GM04503 (cell line): ENCODE measurements at places on chromosomes 6 and 20.

DNA sequence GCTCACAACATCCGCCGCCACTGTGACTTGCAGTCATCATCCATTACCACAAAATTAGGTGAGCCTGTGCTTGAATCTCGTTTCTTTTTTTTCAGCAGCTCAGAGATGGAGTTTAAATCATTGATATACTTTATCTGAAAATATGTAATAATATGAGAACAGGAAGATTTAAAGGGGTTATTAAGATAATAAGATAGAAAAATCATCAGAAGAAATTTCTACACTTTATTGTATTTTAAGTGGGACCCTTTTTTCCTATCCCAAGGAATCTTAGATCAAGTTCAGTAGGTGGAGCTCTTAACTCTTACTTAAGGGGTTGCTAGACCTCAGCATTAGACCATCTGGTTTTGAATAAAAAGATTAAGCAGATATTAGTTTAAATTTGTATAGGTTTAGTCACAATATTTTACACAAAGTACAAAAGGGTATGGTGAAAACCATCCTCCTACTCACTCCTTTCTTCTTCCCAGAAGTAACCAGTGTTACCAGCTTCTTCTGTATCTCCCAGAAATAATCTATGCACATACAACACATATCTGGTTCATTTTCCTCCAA is 9.4 kb upstream of the NCOA7 start:
- no peak for DNase-seq

DNA sequence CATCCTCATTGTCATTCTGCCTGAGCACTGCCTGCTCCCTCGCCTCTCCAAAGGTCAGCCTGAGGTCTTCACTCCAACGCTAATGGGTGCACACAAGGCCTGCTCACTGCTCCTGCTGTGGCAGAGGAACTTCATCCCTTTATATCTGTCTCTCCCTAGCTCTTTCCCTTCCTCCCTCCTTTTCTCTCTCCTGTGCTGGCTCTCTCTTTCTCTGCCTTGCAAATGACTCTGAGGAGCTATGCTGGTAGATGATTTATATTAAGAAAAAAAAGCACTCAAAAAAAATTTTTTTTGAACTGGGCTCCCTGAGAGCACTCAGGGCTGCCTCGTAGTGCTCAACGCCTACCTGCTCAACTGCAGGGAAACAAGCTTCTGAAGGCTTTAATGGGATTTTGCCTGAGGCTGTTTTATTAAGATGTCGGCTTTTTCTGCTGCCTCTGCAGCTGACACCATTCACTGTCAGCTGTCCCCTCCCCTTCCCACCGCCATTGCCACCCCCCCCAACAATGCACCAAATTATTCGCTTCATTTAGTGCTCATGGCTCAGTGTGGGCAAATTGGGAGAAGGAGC is 137.7 kb upstream of the DEFB112 start:
- DNase-seq = no peak

DNA sequence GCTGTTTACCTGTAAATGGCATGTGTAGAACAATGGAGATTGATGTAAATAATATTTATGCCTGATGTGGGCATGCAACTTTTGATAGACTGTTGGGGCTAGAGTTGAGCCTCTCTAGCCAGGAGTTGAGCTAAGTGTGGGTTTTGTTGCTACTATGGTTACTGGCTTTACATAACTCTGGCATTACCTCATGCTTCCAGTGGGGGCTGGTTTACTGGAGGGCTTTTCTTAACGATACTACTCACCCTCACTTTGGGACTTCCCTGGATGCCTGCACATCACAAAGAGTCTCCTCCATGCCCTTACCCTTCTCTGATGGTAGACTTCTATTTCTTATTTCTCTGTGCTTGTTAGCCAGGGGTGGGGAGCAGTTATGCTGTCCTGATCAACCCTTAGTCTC is 524.6 kb upstream of the CDH4 start:
- DNase-seq = no peak

GRCh38 chr6:166174031-166174430 is 6.4 kb upstream of the TBXT start:
- DNase-seq = no peak

GRCh38 chr6:97456070-97456469 is 173.1 kb upstream of the MMS22L start:
- DNase-seq = no peak

DNA sequence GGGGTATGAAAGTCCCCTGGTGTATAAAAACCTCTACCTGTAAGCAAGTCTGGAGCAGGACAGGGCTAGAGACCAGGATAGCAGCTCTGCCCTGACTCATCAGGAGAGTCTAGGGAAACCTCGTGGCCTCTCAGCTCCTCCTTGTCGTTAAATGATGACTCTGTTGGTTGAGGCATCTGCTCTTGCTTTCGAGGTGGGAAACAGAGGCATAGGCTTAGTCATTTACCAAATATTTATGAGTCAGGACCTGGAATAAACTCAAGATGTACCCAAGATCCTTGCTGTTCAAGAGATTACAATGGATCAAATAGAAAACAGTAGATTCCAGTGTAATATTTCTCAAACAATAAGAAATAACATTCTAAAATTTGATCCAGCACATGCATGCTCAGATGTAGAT is 5.5 kb downstream of the MANBAL start:
- DNase-seq = peak; percentile 98

DNA sequence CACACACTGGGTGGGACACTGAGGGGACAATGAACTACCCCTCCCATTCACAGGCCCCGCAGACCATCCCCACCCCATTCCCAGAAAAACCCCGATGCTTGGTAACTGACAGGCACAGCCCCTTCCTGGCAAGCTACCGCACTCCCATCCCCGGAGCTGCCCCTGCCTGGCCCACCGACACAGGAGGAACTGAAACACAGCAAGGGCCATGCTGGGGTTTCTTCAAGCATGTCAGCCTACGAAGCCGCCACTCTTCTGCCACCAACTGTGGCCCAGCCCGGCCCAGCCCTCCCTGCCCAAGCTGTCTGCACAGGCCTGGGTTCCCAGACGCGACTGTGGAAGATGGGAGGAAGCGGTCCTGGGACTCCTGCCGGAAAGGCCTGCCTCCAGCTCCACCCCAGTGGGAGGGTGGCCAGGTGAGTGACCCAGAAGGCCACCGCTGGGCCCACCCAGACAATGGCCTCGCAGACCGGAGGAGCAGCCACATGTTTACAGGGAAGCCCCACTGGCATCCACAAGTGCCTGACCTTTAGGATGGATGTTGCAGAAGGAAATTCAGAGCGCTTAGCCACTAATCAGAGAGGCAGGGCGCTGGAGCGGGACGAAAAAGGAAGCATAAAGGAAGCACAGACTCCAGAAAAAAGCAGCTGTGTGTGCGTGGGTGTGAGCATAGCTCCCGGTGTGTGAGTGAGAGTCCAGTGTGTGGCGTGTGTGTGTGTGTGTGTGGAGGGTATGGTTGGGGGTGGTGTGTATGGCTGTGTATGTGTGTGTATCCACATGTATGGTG is 91.6 kb downstream of the PRND start:
- DNase-seq = no peak

- no peak for DNase-seq
Observed at GRCh38 chr6:37536491-37537190, 36.9 kb upstream of the CCDC167 start.

- DNase-seq = no peak
Observed at GRCh38 chr20:25290646-25291431, 43.0 kb downstream of the PYGB start.

- DNase-seq = no peak
Observed at GRCh38 chr20:16352321-16352720, 220.9 kb downstream of the KIF16B start.

DNA sequence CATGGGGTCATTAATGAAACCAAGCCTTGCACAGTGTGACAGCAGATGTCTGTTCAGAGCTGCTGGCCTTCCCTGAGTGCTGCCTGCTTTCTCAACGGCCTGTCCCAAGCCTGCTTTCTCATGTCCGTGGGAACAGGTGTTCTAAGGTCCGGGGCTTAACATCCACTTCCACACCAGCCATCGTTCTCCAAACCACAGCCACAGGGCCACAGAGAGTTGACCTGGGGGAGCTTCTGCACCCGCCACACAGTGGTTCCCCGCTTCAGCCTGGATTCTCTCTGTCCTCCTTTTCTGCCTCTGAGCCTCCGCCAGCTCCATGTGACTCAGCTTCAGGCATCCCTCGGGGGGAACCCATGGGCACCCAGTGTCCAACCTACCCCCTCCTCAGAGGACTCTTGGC is 26.9 kb upstream of the PPP1R3G start:
- no peak for DNase-seq

- no peak for DNase-seq
Observed at GRCh38 chr6:84526631-84527030, 237.8 kb downstream of the TBX18 start.

DNA sequence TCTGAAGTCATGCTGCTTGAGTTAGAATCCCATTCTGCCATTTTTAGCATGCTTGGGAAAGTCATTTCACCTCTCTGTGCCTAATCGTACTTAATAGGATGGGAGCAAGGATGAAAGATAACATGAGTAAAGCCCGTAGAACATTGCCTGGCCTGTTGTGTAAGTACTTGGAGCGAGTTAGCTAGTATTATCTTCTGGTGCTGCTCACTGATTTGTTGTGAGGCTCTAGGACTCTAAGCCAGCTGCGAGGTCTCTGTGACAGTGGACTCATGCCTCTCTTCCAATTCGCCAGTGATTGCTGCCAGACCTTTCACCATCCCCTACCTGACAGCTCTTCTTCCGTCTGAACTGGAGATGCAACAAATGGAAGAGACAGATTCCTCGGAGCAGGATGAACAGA is 17.8 kb downstream of the TAF8 start:
- DNase-seq = no peak

DNA sequence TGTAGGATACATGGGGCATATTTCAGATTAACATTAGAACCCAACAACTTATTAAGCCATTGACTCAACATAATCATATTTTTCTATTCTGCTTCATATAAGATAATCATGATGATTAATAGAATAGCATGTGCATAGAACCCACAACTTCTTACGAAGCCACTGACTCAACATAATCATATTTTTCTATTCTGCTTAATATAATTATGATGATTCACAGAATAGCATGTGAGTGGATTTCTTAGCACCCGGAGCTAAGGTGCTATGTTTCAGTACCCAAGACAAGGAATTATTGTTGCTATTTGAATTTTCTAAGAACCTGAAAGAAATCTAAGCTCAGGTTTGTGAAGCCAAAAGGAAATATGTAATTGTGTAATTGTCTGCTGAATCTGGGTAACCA is 96.8 kb downstream of the TENT5A start:
- DNase-seq = no peak

DNA sequence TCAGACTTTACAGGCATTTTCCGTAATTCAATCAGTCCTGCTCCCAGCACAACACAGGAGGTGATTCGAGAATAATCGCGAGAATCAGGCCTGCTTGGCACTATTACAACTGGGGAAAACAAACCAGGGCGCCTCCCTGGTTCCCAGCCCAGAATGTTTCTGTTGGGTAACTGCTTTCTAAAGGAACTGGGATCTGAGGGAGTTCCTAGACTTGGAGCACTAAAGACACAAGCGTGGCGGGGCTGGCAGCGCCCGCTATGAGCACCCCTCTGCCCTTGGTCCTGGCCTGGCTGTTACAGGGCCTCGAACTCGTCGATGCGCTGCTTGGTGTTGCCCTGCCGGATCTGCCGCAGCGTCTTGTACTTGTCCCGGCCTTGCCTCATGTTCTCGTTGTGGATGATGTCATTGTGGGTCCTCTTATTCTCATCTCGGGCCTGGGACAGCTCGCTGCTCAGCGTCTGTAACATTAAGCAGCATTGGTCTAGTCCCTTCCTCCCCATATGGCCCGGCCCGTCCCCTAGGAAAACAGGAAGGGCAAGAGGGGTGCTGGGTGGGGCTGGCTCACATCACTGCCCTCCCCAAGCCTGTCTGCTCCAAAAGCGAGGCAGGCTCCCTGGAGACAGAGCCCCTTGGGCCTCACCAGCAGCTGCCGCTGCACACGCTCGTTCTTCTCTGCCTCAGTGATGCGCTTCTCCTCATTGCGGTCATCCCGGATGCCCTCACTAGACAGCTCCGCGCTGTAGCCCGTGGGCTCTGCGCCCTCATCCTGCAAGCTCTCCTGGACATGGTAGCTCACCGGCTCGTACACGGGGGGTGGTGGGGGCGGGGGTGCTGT is 52.3 kb downstream of the EZR start:
- no peak for DNase-seq

- no peak for DNase-seq
Observed at GRCh38 chr6:112398686-112399085, 51.6 kb downstream of the RFPL4B start.

- DNase-seq = peak; percentile 20
Observed at GRCh38 chr20:43541214-43541613, 17.6 kb upstream of the SGK2 start.

DNA sequence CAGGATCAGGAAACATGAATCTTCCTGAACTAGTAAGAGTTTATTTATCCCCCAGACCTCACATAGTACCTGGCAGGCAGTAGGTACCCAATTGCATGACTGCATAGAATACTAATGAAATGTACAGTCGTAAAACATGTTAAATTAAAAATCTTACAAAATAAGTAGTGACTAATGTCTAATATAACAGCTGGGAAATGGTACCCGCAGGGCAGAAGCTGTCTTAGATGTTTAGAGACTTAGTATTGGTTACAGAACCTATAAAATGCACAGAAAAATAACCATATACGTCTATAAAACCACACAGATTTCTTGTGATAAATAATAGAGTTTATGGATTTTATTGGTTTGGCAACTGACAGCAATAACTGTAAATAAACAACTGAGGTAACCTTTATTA is 139.1 kb upstream of the GMDS start:
- DNase-seq = no peak

GRCh38 chr6:6696867-6697531 is 108.5 kb downstream of the LY86 start:
- no peak for DNase-seq

DNA sequence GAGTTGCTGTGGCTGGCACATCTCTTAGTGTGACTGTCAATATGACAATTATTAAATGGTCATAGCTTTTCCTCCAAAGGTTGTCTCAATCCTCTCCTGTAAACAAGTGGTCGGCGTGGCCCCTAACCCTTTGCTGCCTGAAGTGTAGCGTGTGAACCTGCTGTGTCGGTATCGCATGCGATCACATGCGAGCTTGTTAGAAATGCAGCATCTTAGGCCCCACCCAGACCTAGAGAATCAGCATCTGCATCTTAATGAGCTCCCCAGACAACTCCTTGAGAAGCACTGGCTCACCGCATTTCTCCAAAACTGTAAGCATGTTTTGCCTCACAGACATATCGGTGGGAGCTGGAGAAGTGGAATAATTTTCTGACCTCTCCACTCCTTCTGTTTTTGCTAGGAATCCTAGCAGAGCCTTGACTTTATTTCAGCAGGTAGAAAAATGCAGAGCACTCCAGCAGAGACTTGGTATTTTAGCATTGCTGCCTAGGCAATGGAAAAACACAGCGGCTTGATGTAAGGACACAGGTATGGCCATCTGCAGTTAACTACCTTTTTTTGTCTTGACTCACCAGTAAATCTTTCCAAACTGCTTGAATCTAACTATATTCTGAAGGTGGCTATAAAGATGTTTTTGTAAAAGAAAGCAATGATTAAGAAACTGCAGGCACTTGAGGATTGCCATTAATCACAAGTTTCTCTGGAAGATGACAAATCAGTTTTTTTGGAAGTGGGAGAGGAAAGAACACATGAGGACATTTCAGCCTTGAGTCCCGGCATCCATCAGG is 67.6 kb downstream of the PSMG4 start:
- no peak for DNase-seq
